ENCODE measurements at places on chromosomes 4 and X. TPM values are rescaled to one million over a fixed set of nuclear protein-coding genes. Genes with fewer than 3 reads are reported as not detected.

DNA sequence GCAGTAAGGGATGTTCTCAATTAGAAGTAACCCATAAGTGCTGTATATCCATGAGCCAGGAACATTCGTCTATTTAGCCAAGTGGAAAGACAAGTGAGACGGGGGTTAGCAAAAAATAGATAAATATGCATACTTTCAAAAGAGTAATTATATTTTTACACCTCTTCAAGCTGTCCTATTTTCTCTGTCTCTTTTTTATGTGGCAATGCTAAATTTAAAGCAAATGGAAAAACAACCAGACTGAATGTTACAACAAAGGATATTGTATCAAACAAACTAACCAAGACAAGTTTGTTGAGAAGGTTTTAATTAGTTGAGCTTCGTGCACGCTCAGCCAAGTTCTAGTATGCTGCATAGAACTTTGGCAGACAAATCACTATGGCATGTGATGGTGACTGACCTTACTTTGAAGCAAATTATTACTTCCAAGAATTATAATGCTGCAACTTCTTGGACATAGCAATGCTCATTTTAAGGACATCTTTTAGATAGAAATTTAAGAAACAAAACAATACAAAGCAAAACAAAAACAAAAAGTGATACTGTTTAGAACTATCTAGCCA is 61.4 kb upstream of the TMEM150C start:
- no peak for DNase-seq

DNA sequence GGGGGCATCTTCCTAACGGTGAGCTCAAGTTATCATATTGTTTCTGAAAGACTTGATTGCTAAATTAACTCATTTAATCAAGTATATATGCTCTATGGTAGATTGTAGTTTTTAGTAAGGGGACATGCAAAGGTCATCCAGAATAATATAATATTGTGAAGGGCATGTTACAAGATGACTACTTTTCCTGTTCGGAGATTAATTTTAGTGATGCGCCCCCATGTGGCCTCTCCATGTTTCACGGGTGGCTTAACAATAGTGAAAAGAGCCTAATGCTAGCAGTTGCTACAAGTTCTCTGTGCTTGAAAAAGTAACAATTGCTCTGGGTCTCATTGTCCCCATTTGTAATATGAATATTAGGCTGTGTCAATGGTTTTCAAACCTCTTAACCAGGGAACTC is 12.2 kb downstream of the SMPX start:
- no peak for DNase-seq

DNA sequence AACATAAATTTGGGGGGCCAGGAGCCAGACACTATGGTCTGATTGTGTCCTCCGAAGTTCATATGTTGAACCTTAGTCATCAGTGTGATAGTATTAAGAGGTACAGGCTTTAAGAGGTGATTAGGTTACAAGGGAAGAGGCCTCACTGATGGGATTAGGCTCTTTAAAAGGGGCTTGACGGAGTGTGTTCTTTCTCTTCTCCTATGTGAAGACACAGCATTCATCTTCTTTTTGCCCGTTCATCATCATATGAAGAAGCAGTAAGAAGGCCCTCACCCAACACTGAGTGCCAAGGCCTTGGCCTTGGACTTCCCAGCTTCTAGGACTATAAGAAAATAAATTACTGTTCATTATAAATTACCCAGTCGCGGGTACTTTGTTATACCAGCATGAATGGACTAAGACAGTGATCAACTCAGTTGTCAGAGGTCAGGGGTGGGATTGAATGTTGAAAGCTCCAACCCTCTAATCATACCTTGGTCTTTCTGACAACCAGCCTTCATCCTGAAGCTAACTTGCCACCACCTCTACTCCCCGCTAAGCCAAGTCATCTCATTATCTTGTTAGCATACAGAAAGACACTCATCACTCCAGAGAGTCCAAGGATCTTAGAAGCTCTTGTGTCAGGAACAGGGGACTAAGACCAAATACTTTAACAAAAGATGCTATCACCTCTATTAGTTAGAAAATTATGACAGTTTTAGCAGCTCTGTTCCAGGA is 543.4 kb upstream of the DIPK2B start:
- no peak for DNase-seq

The FAT1 gene
- total RNA-seq = not detected

The HSPA4L gene
- 10.4 TPM for total RNA-seq

Data from natural killer cell treated with Interleukin-12 subunit alpha and Interleukin-12 subunit beta and Interleukin-15 and Interleukin-18, amount 100 ng/mL, for 72 hours (primary cell).